ENCODE measurements at places on chromosomes 16 and 17.

DNA sequence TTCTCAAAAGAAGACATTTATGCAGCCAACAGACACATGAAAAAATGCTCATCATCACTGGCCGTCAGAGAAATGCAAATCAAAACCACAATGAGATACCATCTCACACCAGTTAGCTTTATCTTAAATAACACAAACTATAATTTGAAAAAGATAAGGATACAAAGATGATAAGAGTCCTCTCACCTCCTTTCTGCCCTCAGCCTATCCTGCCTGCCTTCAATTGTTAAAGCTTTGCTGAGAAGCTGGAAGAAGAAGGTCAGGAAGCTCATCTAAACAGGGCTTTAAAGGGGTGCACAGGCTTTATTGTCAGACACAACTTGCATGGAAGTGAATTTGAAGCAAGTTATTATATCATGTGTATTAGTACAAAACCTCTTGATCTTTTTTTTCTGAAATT lies 676.3 kb upstream of the GOT2 start:
- DNase-seq = no peak

- DNase-seq = no peak
These were observed 163.8 kb upstream of the GSE1 start for GRCh38 chr16:85449191-85449884.

- no peak for DNase-seq
These were observed 1.7 kb downstream of the RPRML start for GRCh38 chr17:46977348-46977747.

- no peak for DNase-seq
These were observed 82.2 kb upstream of the CDH13 start for GRCh38 chr16:82544378-82545160.

GRCh38 chr16:24010440-24011089 lies 174.8 kb downstream of the PRKCB start:
- DNase-seq = peak; percentile 74

- DNase-seq = no peak
These were observed 70.6 kb downstream of the CYB5B start for GRCh38 chr16:69494991-69495392.

DNA sequence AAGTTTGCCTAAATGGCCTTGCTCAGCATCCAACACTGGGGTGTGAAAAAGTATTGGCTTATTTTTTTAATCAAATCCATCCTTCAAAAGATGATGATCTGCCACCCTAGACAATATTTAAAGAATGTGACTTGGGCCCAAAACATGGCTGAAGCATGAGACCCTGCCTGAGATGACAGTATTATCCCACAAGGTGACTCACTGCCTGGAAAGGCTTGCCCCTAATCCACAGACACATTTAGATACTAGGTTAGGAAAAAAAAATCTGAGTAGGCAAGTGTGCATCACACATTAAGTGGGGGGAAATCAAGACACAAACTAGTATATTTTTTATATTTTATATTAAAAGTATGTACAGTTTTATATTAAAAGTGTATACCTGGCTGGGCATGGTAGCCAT lies 38.4 kb downstream of the TOM1L2 start:
- DNase-seq = no peak
